ENCODE measurements at places on chromosomes 6 and 20.

DNA sequence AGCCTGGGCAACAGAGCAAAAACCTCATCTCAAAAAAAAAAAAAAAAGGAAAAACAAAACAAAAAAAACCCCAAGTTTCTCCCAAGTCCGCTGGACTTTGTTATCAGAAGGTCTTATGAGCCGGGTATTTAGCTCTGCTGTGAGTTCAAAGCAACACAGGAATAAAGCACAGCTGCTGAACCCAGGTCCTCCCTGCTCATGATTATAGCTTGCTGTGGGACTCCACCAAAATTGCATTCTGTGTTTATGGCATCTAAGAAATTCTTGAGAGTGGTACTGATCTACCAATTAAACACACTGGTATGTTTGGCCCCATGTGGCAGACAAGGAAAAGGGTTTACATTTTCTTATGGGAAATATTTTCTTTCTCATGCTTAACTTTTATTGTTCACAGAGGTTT, 93.6 kb upstream of the NEDD9 start:
- no peak for DNase-seq

DNA sequence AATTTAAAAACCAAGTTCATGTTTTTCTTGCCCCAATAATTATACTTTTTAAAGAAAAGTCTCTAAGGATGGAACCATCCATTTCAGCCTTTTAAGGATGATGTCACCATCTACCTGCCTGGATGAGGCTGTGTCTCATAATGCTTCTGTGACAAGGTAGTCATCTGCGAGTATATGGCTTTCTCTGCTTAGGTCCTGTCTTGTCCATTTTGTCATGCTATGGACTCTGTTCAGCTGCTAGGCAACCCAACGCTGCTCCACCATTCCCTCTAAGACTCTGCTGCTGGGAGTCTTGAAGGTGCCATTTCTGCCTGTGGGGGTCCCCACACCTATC, 459.8 kb upstream of the RUNX2 start:
- DNase-seq, result no peak

GRCh38 chr6:68689910-68690309, 54.8 kb downstream of the ADGRB3 start:
- no peak for DNase-seq

DNA sequence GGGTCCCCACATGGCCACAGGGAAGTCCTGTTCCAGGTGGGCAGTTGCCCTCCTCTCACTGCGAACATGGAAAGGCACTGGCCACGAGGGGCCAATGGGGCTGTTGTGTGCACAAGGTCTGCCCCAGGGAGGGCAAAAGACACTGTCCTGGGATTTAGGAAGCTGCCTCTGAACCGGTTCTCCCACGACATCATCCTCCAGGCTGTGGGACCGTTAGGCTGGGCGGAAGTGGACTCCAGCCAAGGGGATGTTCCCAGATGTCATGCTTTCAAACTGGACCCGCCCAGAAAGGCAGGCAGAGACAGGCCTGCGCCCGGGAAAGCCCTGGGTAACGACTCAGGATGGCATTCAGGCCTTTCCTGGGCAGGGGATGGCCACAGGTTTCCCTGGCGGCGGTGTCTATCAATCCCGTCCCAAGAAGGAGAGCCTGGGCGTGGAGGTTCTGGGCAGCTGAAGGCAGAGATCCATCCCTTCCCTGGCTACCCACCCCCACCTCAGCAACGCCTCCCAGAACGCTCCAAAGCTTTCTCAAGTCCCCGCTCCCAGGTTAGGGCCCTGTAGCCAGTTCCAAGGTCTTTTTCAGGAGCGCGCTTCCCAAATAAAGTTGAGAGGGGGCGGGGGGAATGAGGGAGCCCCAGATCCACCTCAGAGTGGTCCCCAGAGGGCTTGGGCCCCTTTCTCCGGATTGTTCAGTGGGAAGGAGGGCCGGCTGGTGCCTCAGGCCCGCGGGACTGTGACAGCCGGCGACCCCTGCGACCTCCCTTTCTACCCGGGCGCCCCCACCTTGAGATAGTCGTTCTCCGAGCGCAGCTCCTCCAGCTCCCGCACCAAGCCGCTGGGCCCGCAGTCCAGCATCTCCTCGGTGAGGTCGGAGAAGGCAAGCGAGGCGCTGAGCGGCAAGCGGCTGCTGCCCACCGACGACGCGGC, 13.8 kb upstream of the TLDC2 start:
- DNase-seq, result no peak

GRCh38 chr20:35014537-35014936, 58.9 kb downstream of the MYH7B start:
- DNase-seq, result no peak

- DNase-seq, result no peak
These were observed 63.4 kb upstream of the FBXL4 start for GRCh38 chr6:99011151-99011550.

- no peak for DNase-seq
These were observed 39.2 kb downstream of the PSMG4 start for GRCh38 chr6:3297909-3298308.

DNA sequence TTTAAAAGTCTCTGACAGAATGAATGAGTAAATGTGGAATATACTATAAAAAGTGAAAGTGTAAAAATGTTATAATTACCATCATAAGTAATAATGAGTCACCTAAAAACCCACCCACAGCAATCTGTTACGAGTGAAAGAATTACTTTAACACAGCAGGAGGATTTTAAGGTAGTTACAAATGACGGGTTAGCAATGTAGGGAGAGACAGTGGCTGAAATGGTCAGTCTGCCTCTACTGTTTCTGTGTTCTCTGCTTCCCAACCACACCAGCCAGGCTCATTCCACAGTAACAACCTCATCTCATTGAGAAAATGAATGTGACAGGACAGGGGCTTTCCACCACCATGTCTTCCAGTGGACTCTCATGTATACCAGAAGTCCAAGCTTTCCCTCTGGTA, 124.4 kb upstream of the KCNK16 start:
- DNase-seq, result no peak

GRCh38 chr20:58139849-58140786, 88.3 kb downstream of the ANKRD60 start:
- no peak for DNase-seq

DNA sequence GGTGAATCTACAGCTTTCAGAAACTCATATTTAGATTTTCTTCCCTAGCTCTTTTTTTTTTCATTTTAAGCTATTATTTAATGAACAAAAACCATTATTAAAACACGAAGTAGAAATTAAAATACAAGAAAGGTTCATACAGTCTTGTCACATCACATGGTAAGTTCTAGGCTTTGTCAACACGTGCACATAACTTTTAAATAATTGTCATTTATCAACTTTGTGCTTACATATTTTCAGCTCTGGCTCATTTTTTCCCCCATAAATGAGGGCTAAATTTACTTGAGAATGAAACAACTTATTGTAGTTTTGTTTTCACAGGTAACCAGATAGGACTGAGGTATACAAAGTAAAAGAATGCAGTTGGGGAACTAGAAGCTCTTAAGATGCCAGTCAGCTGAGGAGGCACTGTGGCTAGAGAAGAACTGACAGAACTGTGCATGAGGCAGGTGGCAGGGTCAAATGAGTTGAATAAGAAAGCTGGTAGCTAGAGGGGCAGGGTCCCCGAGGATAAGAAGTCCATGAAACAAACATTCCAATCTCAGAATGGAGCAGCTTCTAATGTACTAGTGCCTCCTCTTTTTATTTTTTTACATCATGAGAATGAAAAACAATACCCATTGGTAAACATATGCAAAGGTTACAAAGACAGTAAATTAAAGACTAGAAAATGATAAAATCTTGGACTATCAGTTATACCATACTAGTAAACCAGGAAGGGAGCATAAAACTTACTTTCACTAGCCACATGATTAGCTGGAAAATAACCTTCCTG, 141.5 kb downstream of the MYB start:
- DNase-seq, result no peak

GRCh38 chr6:137661601-137662000, 167.4 kb upstream of the OLIG3 start:
- DNase-seq, result peak; percentile 53

GRCh38 chr6:129590408-129591022, 119.5 kb downstream of the ARHGAP18 start:
- DNase-seq, result no peak

DNA sequence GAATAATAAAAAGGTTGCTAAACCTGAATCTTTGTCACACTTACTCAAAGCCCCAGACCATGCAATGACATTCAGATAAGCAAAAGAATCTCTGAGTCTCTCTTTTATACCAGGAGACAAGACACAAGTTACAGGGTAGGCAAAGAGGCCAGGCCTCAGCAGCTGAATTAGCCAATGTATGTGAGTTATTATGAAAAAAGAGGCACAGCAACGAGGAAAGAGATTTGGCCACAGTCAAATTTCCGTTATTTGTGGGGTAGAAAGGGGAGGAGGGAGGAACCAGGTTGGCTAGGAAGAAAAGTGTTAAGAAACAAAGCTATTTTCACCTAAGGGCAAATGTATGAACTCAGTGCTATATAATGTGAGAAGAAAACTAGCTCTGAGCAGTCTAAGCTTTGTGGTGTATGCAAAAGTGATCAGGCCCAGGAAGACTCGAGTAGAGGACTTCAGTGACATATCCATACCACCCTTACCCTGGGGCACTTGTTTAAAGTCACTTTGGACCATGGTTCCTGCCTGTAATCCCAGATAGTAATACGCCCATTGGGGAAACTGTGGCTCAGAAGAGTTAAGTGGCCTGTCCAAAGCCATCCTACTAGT, 19.1 kb downstream of the IPCEF1 start:
- no peak for DNase-seq

DNA sequence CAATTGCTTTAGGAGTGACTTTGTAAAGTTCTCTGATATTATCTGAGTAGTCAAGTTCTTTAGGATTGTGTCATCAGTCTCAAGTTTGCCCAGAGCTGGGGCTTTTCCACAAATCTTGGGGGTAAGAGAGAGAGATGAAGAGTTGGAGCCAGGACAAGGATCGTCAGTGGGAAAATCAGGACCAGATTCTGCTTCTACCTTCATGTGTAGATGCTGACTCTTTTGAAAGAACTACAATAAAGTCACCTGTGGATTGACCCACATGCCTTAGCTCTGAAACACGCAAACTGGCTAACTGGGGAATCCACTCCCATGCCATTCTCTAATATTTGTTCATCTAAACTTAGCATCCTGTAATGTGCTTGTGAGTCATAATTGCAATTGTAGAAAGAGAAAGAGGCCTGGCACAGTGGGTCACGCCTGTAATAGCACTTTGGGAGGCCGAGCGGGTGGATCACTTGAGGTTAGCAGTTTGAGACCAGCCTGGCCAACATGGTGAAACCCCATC, 15.6 kb upstream of the BICRAL start:
- DNase-seq, result no peak

- no peak for DNase-seq
These were observed 51.5 kb downstream of the DSTN start for GRCh38 chr20:17621229-17621968.

GRCh38 chr20:51529758-51530157, 12.8 kb downstream of the NFATC2 start:
- DNase-seq, result peak; percentile 76

GRCh38 chr6:149056777-149057463, 260.6 kb upstream of the TAB2 start:
- DNase-seq, result no peak

- no peak for DNase-seq
These were observed 50.5 kb downstream of the KCTD20 start for GRCh38 chr6:36493319-36493718.

DNA sequence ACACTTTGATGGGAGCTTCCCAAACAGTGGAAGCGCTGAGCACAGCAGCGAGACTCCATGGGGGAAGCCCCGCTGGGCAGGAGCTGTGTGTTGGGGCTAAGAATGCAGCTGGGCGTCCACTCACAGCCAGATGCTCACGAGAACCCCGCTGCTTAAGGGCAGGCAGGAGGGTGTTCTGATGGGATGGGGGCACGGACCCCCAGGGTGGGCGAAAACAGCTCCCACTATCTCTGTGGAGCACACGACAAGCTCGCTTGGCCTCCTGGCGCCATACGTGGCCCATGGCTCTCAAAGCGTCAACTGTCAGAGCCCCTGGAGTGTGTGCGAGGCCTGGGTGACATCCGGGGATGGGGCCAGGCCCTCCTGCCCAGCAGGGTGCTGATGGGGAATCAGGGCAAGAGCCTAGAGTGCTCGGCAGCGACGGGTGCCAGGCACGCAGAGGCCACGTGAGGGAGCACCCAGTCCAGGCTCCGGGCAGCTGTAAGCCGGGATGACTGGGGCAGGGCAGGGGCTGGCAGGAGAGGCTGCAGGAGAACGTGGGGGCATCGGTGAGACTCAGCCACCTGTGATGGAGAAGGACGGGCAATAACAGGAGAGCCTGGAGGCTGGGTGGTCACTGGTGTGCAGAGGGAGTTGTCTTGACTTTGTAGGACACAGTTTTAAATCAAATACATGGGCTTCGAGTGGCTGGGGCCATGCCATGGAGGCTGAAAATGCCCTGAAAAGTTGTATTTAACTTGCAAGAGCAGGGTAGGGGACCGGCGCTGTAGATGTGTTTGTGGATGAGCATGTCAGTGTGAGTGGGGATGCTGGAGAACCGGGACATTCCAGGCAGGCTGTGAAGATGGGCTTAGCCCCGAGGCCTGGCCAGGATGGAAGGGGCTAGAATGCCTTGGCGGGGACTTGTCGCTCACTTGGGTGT, 27.3 kb downstream of the PYGB start:
- DNase-seq, result peak; percentile 12

DNA sequence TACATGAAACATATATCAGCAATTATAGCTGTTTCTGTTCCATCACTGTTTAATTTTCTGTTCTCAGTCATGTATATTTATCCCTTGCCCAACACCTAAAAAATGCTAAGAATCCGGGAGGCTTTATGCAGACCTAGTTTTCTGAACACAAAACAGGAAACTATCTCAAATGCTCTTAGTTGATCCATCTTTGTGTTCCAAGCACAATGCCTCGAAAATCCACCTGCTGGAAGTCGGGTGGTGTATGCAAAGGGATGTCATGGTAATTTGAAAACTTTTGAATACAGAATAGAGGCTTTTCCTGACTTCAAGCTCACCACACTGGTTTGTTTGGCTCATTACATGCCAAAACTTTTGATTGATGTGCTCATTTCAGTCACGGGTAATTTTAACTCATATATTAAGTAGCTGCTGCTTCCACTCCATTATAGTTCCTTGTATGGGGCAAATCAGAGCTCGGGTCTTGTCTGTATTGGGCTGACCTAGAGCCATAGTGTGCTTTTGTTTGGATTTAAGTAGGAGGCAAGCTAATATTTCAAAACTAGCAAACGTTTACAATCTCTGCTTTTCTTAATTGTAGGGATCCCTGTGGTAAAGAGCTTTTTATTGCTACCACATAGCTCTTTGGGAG, 646.5 kb upstream of the EPHA7 start:
- no peak for DNase-seq

All from activated CD8-positive, alpha-beta memory T cell treated with anti-CD3 and anti-CD28 coated beads, Interleukin-2, amount 50 U/mL, for 4 hours (primary cell).